ENCODE measurements at places on chromosomes 1 and 21.
A peak's percentile ranks its signal among the peaks of the same experiment; 100 is the strongest.

GRCh38 chr1:77313491-77313890, 31.7 kb downstream of the AK5 start:
- no peak for DNase-seq

- no peak for DNase-seq
These were observed 1.7 kb downstream of the TSPEAR start for GRCh38 chr21:44709426-44710293.

DNA sequence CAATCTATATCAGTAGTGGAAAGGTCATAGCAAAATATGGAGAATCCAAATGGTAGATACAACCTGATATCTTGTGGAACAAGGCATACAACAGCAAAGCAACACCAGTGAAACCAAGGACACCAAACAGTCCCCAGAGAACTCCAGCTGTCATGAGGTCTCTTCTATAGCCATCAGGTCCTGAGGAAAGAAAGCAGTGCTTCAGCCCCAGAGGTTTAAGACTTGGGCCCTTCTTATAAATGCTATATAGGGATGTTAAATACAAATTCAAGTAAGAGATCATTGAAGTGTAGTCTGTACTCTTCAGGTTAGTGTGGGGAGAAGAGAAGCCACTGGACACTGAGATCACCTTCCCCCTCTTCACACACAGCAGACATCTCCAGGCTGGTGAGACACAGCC, 10.1 kb downstream of the FCRL2 start:
- no peak for DNase-seq

DNA sequence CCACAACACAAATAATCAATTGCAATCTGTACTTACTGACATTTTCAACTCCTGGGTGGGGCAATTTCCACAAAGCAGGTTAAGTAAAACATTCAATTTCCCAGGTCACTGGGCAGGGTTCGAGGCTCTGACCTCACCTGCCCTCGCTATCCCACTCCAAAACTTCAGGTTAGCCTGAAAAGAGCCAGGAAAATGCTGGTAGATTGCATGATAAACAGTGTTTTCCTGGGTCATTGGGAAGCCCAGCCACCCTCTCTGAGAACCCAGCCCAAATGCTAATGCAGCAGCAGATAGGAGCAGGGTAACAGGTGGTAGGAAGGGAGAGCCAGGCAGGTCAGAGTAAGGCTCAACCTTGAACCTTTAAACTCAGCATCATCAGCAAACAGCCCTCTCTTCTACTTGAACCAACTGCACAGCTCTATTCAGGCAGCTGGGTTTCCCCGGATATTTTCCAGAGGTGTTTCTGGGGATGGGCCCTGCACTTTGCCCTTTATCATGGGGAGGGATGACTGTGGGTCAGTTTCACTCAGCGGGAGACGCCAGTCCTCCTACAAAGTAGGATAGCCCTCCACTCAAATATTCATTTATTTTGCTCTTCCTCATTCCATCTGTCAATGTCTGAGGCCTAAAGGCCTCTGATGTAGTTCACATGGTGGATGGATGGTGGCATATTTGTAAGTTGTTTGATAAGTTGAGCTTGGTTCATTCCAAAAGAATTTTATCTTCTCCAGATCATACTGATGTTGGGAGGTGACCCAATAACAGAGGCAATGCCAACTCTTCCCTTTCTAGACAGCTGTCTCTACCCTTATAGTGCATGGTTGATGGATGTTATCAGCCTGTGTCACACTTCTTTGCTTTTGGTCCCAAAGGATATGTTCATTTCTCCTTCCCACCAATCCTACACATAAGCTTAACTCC, 65.7 kb downstream of the DUSP10 start:
- DNase-seq: no peak

- DNase-seq: no peak
These were observed 31.0 kb upstream of the MAN1A2 start for GRCh38 chr1:117336088-117336817.

- DNase-seq: no peak
These were observed 20.2 kb downstream of the COPA start for GRCh38 chr1:160322831-160323230.

DNA sequence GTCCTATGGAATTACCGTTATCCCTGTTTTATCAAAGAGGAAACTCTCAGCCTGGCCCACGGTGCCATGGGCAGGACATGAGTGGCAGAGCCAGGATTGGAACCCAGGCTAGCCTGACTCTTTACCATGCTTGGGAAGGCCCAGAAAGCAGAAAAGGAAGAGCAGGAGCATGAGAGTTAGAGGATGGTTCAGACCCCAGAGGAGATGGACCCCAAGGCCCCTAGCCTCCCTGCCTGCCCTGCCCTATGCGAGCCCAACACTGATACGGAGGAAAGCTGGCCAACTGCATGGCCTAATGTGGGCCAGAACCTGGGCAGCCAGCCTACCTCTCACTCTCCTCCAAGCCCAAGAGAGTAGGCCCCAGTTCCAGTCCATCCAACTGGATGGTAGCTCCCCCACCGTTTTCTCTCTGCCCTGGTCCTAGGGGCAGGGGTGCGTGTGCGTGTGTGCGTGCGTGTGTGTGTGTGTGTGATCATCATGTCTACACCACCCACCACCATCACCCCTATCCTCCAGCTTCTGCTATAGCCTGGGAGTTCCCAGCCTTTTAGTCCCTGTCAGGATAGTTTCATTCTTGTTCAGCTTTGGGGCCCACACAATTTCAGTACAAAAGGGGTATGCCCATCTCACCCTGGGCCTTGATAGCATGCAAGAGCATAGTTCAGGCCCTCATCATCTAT, 15.4 kb upstream of the MEX3A start:
- no peak for DNase-seq

GRCh38 chr1:205810448-205811157, 2.4 kb downstream of the SLC41A1 start:
- DNase-seq: peak; percentile 22

- DNase-seq: no peak
These were observed 9.6 kb upstream of the SMYD2 start for GRCh38 chr1:214271174-214271858.

- no peak for DNase-seq
These were observed 82.4 kb upstream of the POU3F1 start for GRCh38 chr1:38128926-38129453.

GRCh38 chr1:94807742-94808491, 12.2 kb upstream of the SLC44A3 start:
- no peak for DNase-seq

GRCh38 chr1:85449356-85449755, 15.6 kb downstream of the DDAH1 start:
- no peak for DNase-seq

GRCh38 chr1:186059311-186059710, 315.7 kb downstream of the TPR start:
- no peak for DNase-seq

GRCh38 chr1:203926025-203926540, 64.7 kb downstream of the SNRPE start:
- DNase-seq: peak; percentile 49

DNA sequence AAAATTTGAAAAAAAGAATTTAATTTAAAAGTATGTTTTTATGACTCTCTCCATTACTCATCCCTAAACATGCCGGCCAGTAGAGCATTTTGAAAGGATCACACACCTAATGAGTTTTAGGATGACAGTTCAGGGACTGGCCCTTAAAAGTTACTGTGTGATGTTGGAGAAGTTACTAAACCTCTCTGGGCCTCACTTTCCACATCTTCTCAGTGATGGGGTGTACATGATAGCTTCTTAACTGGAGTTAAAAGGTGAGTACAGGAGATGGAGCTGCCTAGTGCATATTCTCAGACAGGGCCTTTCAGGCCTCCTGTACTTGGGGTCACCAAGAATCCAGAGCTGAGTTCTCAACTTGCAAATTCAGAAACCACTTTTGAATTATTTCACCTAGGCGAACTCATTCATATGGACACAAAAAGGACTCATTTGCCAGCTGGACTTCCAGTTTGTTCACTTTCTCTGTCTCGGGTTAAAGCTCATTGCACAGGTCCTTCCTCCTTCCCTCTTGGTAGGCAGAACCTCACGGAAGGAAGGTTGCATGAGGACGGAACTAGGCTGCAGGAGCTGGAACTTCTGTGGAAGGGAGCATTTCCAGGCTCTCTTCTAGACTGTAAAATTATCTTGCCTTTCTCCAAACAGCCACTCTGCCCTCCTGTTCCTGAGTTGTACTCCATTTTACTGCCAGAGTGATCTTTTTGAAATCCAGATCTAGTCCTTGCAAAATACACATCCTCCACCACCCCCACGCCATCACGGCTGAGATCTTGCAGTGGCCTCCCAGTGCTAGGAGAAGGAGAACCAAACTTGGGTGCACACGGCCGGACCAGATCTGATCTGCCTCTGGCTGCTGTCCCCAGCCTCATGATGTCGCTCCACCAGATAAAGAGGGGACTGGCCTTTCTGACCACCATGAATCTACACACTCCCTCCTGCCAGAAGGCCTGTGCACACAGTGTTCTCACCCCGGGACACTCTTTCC, 4.3 kb upstream of the SLC30A1 start:
- no peak for DNase-seq

DNA sequence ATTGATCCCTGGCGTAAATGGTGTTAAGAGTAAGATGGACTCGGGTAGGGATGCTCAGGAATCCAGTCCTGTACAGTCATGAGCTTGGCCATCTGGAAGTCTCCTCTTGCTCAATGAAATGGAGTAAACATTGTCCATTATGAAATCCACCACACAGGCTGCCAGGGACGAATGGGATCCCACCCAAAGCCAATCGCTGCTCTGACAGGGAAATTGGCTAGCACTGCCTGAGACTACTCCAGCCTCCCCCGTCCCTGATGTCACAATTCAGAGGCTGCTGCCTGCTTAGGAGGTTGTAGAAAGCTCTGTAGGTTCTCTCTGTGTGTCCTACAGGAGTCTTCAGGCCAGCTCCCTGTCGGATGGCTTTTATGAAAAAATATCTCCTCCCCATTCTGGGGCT, at the start of gene HSD11B1:
HSD11B1 (plus strand) TSS at position 263 of the 400 bp plus-strand sequence; CDS start at position 360, 97 bp downstream.
- DNase-seq: no peak

- DNase-seq: no peak
These were observed 14.9 kb downstream of the MOV10 start for GRCh38 chr1:112689196-112689841.

GRCh38 chr1:209400351-209401220, 182.9 kb upstream of the CAMK1G start:
- DNase-seq: no peak

GRCh38 chr1:231872461-231872910, 245.9 kb downstream of the DISC1 start:
- DNase-seq: peak; percentile 59

- no peak for DNase-seq
These were observed 10.5 kb upstream of the MDM4 start for GRCh38 chr1:204505674-204506200.

DNA sequence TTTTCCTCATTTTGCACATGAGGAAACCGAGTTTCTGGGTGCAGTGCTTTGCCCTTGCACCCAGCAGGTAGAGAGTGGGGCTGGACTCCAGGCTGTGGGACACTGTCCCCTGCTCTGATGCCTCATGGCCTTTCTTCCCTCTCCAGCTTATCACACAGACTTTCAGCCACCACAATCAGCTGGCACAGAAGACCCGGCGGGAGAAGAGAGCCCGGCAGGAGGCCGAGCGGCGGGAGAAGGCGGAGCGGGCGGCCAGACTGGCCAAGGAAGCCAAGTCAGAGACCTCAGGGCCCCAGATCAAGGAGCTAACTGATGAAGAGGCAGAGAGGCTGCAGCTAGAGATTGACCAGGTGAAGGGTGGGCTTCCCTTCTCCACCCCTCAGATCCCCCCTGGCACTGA, 19.0 kb downstream of the KDF1 start:
- DNase-seq: no peak

GRCh38 chr1:197083474-197083873, 16.4 kb upstream of the F13B start:
- DNase-seq: no peak

- peak; percentile 5 for DNase-seq
These were observed 9.2 kb downstream of the CLDN8 start for GRCh38 chr21:30206551-30207251.

GRCh38 chr1:26582053-26582835, 52.7 kb downstream of the RPS6KA1 start:
- no peak for DNase-seq

DNA sequence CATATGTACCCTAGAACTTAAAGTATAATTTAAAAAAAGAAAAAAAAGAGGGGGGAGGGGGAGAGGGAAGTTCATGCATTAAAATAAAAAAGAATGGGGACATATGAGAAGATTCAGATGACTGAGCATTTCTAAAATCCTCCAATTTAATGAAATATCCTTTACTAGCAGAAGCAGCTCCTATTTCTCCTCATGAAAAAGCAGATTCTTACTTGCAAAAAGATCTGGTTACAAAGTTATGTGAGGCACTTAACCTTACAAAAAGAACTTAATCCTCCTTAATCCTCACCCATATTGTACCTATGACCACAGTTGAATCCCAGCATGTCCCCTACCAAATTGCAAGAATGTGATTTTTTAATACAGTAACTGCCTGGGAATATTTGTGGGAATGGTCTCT, 298.5 kb downstream of the SRGAP2C start:
- no peak for DNase-seq

- DNase-seq: no peak
These were observed 44.4 kb downstream of the ZNF697 start for GRCh38 chr1:119603695-119604094.

GRCh38 chr1:58573705-58574591, 3.1 kb downstream of the TACSTD2 start:
- DNase-seq: no peak

GRCh38 chr1:155241841-155242264, 13.4 kb downstream of the ENTREP3 start:
- no peak for DNase-seq

- no peak for DNase-seq
These were observed 57.1 kb downstream of the TGFB2 start for GRCh38 chr1:218401998-218402785.

- DNase-seq: no peak
These were observed 44.0 kb downstream of the TRAF5 start for GRCh38 chr1:211370669-211371068.

- DNase-seq: peak; percentile 86
These were observed 165.7 kb downstream of the NCAM2 start for GRCh38 chr21:21163904-21164303.

GRCh38 chr1:30902593-30903290, 5.8 kb downstream of the SDC3 start:
- DNase-seq: no peak

DNA sequence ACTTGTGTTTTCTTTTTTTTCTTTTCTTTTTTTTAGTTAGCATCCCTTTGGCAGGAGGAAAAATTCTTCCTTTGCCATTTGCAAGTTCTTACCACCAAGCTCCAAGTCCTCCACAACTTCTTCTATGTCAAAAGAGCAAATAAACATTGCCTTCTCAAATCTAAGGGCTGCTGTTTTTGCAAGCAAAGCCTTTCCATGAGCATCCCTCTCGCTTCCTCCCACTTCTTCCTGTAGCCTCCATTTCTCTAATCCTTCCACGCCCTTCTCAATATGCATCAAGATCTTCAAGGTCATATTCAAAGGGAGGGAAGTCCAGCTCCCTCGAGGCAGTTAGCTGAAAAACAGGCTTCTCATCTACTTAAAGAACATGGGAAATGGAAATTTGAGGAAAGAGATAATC, 147.1 kb downstream of the ADSS2 start:
- no peak for DNase-seq

GRCh38 chr1:9271283-9271682, 21.4 kb upstream of the SPSB1 start:
- no peak for DNase-seq

- peak; percentile 93 for DNase-seq
These were observed 1.9 kb downstream of the CSMD2 start for GRCh38 chr1:34162852-34163766.

GRCh38 chr1:99761774-99762173, 4.7 kb downstream of the FRRS1 start:
- no peak for DNase-seq
